ENCODE measurements at places on chromosomes 2 and 18.

- DNase-seq: no peak
Observed at GRCh38 chr18:55404832-55405465, 183.0 kb downstream of the TCF4 start.

GRCh38 chr2:176967911-176968450 is 244.6 kb upstream of the HNRNPA3 start:
- DNase-seq: no peak

- no peak for DNase-seq
Observed at GRCh38 chr18:55354795-55355194, 233.2 kb downstream of the TCF4 start.

GRCh38 chr2:125638345-125638744 is 1017.6 kb upstream of the GYPC start:
- DNase-seq: no peak

DNA sequence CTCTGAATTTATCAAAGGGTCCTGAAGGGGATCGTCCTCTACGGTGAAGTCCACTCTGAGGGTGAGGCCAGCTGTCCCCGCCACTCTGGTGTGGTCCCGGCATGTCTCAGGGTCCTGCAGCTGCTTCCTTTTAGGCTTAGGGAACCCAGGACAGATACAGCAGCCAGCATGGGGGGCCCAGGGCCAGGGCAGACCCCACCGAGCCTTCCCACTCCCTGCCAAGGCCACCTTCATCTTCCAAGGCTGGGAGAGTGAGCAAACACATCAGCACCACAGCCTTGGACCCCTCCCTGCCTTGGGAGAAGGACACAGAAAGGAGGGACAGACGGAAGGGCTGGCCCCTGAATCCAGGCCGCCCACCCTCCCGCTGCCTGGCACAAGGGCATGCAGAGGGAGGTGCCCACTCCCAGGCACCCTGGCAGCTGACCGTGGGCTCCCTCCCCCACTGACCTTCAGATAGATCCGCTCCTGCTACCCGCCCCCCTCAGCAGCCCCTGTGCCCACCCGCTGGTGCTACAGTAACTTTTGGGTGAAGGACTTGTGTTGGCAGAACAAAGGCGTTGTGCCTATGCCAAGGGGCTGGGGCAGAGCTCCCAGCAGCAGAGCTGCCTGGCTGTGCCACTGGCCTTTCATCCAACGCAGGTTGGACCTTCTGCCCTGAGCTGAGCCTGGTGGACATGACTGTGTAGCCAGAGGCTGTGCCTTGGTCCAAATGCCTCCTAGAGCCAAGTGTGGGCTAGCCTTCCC is 7.6 kb downstream of the CYP26B1 start:
- DNase-seq: no peak

GRCh38 chr2:181991171-181991885 is 5.7 kb downstream of the PPP1R1C start:
- no peak for DNase-seq

DNA sequence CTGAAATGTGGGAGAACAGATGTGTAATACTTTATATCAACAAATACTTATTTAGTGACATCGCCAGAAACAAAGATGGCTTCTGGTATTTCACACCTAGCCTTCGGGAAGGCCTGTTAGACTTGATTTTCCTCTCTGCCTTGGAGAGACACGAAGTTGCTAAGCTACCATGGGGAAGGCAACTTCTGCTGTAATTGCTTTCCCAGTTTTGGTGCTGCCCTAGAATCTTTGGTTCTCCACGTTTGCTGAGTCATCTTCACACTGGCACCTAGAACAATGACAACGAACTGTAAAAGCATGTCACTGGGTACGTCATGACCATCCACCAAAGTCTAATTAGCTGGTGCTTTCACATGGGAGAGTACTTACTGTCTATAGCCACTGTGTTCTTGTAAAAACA is 58.7 kb upstream of the ACTR3 start:
- peak; percentile 30 for DNase-seq

DNA sequence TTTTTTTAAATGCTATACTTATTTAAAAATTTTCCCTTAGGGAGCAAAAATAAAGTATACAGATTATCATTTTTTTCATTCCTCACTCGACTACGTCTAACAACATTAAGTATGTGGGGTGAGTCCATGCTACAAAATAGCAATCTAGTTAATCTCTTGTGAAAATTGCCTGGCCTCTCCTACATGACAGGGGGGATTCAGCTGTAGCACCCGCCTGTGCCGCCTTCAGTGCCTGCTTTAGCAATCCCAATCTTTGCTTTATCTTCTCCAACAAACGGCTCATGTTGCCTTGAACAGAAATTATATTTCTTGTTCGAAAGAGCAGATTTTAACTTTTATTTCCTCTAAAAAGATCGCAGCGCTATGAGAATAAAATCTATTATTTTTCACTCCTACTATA is 2.4 kb upstream of the SOX11 start:
- DNase-seq: no peak

DNA sequence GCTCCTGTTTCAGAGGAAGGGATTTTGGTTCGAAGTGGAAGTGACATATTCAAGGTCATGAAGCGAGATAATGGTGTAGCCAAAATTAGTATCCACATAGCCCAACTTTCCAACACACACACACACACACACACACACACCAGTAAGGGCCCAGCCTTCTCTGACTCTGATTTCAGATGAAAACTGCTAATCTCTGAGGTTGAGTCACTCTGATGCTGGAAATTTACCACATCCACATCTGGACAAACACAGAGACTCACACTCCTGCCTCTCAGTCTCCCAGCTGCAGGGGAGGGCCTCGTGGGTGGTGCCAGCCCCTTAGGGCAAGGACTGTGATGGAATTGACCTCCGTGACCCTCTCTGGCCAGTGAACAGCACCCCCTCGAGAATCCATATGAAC is 29.0 kb upstream of the SLC35F6 start:
- DNase-seq: no peak

DNA sequence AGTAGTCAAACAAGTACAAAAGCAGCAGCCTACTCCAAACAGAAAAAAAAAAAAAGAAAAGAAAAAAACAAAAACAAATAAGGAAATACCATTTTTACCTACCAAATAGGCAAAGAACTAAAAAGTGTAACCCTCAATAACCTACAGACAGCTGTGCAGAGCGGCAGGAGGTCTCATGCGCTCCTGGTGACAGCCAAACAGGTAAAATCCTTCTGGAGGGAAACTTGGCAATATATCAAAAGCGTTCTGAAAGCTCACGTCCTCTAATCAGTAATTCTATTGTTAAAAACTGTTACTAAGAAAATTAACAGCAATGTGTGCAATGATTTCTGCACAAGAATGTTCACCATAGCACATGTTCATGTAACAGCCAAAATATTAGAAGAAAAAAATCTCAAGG is 105.6 kb downstream of the AFF3 start:
- DNase-seq: no peak

DNA sequence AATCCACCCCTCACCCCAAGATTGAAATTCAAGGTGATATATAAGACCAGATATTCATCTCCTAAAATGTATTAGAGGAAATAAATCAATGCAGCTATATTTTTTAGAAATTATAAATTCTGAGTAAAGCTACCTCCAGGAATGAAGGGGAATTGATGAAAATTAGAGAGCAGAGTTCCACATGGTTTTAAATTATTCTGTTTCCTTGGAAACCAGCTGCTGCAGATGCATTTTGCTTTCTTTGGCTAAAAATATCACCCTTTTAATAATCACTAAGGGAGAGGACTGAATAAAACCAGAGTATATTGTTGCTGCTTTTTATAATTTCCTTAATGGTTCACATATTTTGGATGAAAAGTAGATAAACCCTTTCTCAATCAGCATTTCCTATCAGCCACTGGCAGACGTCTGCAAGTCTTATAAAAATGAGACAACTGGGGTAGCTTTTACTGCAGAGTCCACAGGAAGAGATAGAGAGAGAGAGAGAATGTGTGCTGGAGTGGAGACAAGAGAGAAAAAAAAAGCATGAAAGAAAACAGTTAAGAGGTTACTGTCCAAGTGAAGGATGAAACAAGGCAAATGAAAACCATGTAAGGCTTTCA is 2.0 kb downstream of the CSRNP3 start:
- DNase-seq: no peak

DNA sequence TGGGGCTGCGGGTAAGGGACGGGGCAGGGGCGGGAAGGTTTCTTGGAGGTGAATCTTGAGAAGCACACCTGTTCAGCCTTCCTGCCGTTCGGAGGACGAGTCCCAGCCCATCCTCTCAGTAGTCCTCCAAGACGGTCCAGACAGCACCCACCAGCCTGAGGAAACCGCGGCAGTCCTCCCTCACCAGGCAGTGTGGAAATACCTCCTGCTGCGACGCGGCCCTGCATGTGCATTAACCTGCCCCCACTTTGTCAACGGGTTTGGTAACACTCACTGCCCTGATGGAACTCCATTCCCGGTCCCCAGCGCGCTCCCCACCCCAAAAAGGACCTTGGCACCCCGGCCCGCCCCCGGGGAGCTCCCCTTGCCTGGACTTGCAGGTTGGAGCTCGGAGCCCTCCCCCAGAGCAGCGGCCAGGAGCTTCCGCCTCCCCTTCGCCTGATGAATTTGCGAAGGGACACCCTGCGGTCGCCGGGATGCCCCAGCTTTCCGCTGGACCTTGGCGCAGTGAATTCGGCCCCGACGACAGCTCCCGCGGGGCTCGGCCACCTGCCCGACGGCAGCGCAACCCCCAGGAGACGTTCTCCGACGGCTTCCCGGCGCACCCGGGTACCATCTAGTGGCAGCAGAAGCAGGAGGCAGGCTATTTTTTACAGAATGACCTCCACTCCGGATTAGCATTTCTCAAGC is 31.5 kb downstream of the ACVR1C start:
- peak; percentile 34 for DNase-seq

GRCh38 chr2:236561874-236562273 is 7.8 kb upstream of the ACKR3 start:
- DNase-seq: no peak

DNA sequence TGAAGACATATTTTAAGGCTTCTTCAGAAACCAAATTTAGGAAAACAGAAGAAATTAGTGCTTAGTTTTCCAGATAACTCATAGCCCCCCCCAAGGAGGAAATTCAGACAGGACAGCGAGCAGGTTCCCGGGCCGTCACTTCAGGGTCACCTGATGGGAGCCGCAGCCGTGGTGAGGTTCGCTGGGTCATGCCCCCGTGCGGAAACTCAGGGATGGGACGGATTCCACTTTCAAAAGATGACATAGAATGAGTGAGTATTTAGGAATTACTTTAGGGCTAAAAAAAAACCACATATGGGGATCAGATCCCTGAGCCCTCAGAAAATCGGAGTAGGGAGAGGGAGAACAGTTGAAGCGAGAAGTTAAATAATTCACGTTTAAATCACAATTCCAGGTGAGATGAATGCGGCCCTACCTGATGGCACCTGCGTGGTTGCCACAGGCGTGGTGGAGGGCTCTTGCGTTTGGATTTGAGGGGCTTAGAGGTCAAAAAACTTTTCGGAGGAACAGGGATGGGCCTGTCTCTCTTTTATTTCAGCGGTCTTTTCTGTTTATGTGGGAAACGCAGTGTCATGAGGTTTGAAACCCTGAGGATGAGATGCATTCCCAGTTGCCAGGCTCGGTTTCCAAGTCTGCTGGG is 114.4 kb downstream of the NFATC1 start:
- DNase-seq: no peak

DNA sequence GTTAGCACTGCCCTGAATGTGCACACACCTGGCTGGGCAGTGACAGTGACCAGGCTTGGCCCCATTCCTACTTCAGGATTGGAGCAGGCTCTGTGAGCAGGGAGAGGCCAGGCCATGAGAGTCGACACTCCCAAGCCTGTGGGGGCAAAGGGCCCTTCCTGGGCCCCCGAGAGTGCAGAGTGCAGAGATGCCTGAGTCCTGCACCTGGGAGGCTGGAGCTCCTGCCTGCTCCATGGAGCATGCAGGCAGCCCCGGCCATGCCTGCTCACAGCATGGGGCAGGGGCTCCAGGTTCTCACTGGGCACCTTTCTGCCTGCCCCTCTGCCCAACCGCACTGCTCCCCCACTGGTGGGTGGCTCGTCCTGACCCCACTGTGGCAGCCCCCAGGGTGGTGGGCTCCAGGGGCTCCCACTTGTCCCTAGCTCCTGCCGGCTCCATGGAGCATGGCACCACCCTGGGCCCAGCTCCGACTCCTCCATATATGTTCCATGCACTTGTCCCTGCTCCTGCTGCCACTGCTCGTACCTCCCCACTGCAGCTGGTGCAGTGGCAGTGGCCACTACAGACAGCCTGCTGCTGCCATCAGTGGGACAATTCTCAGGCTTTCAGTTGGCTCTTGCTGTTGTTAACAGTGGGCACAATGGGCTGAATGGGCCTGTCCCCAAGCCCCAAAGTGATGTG is 282.0 kb downstream of the RPRM start:
- no peak for DNase-seq

GRCh38 chr2:46034535-46034934 is 262.7 kb upstream of the EPAS1 start:
- DNase-seq: no peak

DNA sequence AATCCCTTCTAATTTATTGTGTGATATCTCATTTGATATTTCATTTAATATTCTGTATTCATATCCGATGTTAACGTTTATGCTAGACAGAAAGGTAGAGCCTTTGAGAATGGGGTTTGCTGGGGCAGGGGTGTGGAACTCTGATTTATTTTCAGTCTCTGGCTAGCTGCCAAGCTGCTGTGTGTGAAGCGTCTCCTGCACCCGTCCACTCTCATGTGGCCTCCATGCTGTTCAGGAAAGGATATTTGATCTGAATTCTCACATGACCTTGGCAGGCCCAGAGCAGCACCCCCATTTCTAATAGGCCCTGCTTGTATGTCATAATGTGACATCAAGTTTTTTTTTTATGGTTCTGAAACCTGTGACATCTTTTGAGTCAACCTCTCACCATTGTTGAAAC is 1.6 kb downstream of the IL1R1 start:
- no peak for DNase-seq

DNA sequence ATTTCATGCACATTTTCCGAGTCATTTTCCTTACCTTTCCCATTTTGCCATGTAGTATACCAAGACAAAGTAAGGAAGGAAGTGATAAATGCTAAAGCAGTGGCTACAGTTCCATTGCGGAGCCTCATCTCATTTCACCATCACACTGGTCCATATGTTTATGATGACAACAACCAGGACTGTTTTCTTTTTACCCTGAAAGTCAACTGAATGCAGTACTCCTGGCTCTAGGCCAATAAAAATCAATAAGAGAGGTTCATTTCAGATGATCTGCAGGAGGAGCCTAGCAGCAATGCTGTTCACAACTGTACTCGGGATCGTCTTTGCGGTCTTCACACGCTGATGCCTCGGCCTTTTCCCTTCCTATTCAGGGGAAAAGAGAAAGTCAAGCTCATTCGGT is 4.7 kb downstream of the MGAT4A start:
- no peak for DNase-seq

GRCh38 chr2:234999740-235000425 is 48.1 kb downstream of the SH3BP4 start:
- no peak for DNase-seq

GRCh38 chr2:182833084-182833854 is 33.2 kb downstream of the FRZB start:
- no peak for DNase-seq

DNA sequence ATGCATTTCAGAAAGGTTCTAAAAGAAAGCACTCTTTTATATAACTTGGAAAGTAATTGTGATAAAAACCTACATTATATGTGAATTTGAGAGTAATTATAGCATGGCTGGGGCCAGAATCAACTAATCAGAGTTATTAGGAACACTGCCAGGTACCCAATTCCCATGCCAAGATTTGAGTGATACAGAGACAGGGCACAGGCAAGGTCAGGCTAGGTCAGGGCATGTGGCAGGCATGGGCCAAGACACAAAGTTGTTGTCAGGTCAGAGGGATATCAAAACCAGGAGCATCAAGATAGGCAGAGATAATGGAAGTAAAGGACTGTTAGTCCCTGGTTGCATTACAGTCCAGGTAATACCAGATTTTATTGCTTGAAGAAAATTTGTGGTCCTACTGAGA is 87.4 kb downstream of the MYO3B start:
- no peak for DNase-seq

- DNase-seq: peak; percentile 63
Observed at GRCh38 chr18:48719974-48720654, 181.3 kb downstream of the CTIF start.

Measured in K562 (cell line).